Stimulated activated CD8-positive, alpha-beta memory T cell treated with anti-CD3 and anti-CD28 coated beads, Interleukin-15, amount 100 ng/mL, for 1 hour (primary cell): ENCODE measurements at places on chromosomes 11 and 22.
A peak's percentile ranks its signal among the peaks of the same experiment; 100 is the strongest.

DNA sequence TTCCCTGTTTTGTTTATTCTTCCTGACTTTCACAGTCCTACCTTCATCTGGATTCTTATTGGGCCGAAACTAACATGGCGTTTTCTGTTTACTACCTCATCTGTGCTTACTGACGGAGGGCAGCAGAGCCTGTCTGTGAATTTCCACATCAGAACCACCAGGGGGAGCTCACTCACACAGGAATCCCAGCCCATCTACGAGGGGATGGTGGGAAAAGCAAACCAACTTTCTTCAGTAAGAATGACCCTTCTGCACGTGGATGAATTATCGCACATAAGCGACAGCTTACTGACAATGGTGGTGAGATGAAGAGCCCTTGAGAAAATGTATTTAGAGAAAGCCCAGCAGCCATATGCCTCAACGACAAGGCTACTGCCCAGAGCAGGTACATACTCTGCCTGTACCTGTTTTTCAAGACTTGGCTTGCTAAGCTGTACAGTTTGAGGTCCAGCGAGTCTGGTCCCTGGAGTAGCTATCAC, 42.5 kb downstream of the LARGE2 start:
- peak; percentile 29 for DNase-seq

DNA sequence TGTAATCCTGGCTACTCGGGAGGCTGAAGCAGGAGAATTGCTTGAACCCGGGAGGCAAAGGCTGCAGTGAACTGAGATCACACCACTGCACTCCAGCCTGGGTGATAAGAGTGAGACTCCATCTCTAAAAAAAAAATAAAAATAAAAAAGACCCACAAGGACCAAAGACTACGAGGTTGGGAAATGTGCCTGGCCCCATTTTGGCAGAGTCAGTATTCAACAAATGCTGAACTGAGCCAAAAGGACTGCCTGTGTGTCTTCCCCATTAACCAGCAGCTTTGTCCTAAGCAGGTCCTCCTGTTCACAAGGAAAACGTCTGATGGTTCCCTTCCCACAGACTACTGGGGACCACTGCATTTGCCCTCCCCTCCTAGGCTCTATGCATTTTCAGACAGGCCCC, 27.6 kb downstream of the ADORA2A start:
- no peak for DNase-seq

- no peak for DNase-seq
Measured at GRCh38 chr22:30250661-30251267, 4.2 kb upstream of the LIF start.

GRCh38 chr11:126340960-126341606, 14.4 kb upstream of the ST3GAL4 start:
- no peak for DNase-seq

DNA sequence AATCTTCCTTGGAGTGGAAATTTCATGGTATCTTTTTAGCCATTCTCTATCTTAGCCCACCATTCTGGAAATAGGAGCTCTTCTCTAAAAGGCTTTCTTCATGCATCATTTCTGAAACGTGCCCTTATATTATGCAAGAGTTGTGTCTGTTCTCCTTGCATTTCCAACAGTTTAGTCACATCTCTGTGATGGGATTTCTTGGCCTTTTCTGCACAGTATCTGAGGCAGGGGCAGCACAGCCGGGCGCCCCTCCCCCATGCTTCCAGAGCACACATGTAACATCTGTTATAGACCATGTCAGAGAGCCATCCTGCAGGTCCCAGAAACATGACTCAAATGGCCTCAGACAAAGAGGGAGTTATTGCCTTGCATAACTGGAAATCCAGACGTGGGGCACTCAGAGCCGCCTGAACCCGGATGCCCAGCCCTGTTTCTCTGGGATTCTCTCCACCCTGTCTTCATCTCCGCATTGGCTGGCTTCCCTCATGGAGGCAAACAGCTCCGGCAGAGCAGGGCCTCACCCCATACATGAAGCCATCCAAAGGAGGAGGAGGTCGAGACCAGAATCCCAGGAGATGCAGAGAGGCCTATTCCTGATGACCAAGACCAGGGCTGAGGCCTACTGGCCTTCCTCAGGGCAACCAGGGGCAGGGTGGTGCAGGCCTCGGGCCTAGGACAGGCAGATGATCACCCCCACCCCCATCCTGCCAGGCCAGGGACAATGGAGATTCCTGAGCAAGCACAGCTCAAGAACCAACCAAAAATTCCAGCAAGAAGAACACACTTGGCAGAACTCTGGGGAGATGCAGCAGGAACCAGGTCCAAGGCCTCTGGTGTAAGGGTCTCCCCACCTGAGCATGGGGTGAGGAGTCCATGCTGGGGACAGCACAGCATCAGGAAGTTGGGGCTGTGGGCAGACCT, 61.3 kb downstream of the IGLL5 start:
- no peak for DNase-seq

GRCh38 chr11:123391646-123392348, 38.3 kb upstream of the GRAMD1B start:
- no peak for DNase-seq

DNA sequence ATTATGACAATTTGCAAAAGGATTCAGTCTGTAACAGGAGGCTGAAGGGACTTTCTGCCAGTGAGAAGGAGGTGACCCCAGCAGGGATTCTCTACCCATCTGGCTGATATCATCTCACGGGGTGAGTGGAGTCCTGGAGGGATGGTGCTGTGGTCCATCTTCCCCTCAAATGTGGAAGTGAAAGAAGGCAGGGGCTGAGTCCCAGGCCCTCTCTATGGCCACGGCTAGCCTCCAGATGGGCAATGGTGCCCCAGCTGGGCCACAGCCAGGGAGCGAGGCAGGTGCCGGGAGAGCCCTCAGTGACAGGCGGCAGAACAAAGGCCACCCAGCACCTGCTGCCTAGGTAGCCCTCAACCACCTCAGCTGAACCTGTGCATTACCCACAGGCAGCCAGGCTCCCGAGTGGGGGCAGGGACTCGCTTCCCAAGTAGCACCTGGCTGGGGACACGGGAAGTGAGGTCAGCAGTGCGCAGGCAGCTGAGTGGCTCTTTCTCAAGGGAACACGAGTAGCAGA, 6.7 kb downstream of the NECTIN1 start:
- DNase-seq: no peak

GRCh38 chr11:93322207-93322606, 8.3 kb upstream of the DEUP1 start:
- DNase-seq: no peak

DNA sequence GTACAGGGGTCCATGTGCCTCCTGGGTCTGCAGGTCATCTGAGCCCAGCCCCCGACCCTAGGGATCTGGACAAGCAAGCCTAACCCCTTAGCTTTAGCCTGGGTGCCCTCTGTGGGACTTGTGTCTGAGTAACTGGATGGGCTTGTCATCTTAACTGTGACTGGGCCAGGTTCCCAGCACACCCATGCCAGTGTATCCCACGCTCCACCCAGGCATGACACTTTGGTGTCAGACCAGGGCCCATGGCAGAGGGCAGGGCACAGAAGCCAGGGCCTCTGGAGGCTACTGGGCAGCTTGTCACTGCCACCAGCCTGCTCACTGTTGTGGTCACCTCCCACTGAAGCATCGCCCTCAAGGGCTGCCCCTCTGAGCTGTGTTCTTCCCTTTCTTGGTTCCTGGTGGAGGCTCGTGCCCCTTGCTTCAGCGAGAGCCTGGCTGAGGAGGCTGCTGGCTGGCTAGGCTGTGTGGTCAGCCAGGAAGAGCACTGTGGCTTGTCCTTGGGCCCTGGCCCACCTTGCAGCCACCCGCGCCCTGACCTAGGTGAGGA, 80.8 kb downstream of the ST3GAL4 start:
- DNase-seq: no peak

DNA sequence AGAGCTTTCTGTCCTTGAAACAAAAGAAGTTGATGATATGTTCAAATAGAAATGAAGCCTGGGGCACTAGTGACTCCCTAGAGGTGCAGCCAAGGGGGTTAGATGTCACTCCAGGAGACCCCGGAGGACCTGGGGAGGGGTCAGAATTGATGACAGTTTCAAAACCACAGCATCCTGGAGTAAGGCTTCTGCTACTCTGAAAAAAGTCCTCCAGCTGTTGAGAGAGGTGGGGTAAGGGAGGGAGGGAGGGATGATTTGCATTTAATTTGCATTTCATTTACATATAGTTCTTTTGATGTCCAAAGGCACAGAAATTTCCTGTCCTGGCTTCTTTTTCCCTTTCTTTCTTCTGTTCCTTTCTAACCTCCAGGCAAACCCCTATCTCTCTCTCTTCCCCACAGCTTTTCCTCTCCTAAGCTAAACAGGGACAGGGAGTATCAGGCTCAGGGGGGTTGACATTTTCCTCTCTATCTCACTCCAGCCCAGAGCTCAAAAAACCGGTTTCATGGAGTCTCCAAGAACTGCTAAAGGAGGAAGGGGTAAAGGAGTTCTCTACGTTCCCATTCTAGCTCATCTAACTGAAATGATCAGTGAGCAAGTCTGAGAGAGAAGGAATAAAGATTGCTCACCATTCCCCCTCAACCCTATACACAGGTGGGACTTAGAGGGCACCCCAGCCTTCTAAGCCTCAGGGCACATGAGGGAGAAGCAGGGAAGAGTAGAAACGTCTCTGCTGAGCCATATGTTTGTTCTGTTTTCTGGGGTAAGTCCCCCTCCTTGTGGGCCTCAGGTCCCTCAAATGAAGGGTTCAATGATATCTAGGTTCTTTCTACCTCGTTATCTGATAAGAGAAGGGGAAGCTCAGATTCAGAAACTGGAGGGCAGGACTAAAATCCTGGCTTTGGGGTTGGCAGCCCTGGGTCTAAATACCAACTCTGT, 3.5 kb upstream of the POU2F3 start:
- no peak for DNase-seq

GRCh38 chr22:24824250-24824649, 18.2 kb downstream of the SGSM1 start:
- no peak for DNase-seq

DNA sequence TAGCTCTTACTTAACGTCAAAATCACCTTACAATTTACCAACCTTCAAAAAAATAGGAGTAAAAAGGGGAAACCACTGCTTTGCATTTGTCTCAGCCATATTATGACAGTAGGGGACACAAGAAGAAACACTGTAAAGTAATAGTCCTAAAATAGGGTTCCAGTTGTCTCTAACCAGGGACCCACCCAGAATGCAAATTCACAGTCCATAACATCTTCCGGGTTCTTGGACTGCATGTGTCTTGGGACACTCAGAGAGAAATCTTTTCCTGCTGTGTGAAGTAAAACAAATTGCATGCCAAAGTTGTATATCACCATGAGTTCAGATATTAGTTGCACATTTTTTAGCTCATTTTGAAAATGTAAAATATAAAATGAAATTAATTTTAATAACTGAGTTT, 69.8 kb upstream of the PGR start:
- no peak for DNase-seq

DNA sequence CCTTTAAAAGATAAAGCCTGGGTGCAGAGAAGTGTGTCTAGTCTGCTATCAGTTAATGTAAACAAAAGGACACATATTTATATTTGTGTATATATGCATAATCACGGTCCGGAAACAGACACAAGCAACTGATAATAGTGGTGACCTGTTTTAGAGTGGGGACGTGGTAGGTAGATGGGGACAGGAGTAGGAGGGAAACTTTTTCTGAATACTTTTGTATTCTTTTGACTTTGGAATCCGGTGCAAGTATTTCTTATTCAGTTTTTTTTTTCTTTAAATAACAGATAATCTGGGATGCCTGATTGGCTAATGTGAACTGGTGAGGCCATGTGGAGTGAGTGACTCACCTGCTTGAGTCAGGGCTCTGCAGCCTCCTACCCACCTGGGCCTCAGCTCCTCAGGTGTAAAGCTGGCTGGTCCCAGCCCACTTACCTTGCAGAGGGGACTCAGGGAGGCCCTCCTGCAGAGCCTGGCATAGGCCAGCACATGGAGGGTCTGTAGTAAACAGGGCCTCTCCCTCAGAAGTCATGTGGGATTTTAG, 15.3 kb downstream of the MICAL2 start:
- no peak for DNase-seq

DNA sequence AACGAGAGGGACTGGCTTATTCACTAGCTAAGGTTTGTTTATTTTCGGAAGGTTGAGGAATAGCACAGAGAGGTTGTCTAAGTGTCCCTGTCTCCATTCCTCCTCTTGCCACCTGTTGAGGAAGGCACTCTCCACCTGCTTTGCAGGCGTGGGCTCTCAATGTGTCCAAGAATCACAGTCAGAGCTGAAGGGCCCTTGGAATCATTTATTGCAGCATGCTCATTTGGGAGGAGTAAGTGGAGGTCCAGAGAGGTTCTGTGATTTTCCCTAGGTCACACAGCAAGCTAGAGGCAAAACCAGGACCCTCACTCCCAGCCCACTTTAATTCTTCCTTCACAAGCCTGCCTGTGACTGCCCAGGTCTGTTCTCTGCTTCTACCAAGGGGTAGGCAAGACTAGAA, 21.3 kb downstream of the ZBTB16 start:
- no peak for DNase-seq

DNA sequence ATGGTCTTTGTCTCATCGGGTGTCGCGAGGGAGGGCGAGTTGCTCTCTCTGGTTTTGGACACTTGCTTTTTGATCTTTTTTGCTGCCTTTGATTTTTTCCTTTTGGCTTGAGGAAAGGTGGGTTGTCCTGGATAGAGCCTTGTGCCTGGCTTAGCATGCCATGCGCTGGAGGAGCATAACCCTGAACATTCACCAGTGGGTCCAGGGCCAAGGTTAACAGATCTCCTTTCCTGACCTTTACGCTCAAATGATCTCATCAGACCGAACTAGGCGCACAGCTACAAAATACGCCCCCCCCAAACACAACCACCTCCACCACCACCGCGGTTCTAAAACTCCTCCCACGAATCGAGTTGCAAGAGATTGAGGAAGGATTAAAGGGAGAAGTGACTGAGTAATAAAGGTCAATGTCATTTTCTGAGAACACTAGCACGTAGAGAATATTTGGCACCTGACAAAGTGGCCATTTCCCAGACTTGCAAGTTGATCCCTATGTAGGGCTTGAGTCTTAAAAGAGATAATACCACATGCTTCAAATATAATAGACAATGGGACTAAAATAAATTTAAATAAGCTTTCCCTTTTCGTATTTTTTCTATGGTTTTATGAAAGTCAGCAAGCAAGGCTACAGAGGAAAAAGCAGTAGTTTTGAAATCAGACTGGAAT, 48.7 kb upstream of the CADM1 start:
- no peak for DNase-seq

DNA sequence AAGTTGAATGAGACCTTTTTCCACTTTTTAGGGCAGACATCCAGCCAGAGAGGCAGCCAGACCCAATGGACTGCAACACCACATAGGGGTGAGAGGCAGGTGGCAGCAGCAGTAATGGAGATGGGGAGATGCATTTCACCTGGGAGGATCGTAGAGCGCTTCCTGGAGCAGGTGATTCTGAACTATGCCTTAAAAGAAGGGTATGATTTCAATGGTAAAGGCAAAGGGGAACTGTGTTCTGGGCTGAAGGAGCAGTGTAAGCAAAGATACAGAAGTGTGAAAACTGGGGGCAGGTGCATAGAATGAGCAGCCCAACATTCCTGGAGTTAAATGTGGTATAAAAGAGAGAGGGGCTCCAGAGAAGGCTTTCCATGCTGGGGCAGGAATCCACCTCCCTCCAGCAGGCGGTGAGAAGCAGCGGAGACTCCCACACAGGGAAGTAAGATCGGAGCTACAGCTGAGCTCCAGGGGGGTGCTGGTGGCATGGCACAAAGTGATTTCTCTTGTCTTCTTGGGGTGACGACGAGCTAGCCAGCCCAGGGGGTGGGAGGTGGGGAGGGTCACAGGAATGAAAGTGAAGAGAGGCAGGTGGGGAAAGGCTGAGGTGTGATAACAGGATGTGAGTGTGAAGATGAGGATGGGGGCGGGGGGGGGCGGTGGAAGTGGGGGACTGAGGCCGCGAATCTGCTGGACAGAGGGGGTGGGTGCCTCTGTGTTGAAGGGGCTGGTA, 4.3 kb upstream of the SERHL2 start:
- DNase-seq: no peak
